ENCODE measurements at places on chromosomes 11 and 22.

DNA sequence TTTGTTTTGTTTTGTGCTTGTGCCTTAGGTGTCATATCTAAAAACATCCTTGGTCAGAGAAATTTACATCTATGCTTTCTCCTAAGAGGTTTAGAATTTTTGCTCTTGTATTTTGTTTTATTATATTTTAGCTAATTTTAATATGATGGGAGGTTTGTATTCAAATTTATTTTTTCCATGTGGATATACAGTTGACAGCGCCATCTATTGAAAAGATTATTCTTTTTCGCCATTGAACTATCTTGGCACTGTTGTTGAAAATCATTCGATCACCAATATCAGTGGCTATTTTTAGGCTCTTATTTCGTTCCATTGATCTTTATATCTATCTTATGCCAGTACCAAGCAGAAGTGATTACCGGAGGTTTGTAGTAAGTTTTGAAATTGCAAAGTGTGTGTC, 510.3 kb downstream of the BRD1 start:
- no peak for DNase-seq

DNA sequence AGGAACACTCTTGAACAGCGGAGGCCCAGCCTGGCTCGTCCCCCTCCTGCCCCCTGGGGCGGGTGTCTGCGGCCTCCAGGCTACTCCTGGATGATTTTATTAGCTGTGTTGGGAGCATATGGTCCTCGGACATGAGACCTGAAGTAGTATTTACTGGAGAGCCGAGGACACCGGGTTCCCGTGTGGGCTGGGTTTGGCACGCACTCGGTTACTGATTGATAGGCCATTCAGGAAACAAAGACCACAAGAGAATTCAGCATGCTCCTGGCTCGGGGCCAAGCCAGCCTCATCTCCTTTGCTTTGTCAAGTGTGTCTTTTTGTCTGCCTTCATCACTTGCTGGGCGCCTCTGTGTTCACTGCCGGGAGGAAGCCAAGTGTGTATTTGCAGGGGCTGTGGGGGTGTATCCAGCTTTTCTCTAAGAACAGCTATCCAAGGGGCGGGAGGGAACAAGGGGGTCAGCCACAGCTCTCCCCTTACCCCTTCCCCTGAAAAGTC, 9.7 kb downstream of the FXYD2 start:
- peak; percentile 75 for DNase-seq

DNA sequence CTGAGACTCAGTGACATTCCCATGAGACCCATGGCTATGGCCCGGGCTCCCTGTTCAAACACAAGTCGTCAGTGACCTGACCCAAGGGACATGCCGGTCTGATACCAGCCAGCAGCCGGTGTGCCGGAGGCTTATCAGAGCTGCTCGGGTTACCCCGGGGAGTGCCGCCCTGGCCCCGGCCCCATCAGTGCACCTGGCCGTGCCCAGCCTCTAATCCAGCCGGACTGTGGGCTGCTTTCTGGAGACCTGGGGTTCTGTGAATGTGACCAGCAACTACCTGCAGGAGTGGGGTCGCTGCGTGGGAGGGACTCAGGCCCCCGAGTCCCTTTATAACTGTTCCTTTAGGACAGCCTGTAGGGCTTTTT, 52.7 kb downstream of the LINC01488 start:
- DNase-seq, result no peak

- DNase-seq, result no peak
Measured at GRCh38 chr11:77557553-77557952, 32.2 kb upstream of the AQP11 start.

- DNase-seq, result no peak
Measured at GRCh38 chr11:18490319-18490718, 34.7 kb downstream of the LDHAL6A start.

- DNase-seq, result no peak
Measured at GRCh38 chr22:42281284-42281683, 10.8 kb upstream of the TCF20 start.

GRCh38 chr11:133497477-133498140, 34.7 kb downstream of the OPCML start:
- no peak for DNase-seq

GRCh38 chr22:38311323-38311620, 6.0 kb downstream of the CSNK1E start:
- DNase-seq, result peak; percentile 15

DNA sequence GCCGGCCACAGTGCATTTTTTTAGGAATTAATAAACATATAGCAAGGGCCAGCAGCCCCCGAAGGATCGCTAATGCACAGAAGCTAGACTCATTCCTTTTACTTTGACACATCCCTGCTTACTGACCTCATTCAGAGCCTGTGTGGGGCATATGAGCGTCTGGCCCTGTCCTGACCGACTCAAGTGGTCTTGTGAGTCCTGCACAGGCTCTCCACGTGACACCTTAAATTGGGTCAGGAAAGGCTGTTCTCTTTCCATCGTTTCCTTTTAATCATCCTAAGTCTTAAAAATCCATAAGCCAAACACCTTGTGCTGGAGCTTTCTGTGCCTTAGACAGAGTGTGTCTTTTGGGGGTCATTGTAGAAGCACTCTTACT, 18.6 kb downstream of the SDHAF2 start:
- no peak for DNase-seq

DNA sequence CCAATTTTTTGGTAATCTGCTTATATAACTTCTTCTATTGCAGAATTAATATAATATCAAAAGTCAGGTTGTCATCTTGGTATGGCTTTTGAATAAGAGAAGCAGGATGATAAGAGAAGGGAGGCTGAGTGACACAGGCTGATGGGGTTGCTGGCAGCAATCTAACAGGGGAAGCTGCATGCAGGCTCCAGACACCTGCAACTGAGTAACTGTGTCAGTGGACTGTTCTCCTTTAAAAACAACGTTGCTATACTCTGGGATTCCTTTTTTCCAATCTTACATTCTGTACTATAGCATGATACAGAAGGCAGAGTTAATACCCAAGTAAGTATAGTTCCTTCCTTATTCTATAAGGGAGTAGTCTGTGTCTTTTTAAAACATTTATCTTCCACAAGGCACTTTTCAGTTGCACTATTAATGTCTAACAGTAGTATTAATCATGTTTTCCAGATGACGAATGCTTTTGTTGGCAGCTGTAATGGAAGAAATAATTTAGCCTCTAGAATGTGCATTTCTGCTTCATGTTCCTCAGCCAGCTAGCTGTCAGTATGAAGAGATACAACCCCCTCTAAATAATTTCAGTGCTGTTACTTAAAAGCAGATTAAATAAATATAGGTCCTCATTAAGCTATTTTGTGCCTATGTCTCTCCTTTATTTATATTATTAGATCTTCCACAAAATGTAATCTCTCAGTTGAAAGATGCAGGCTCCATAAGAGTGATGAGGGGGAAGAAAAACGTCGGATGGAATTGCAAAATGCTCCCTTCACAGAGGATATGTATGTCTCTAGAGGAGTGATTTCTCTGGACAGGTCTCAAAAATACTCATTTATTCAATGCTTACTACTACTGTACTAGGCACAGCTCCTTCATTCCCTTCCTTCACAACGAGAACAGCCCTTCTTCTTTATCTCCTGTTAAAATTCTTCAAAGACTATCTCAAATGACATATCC, 50.8 kb downstream of the ATG16L2 start:
- no peak for DNase-seq

DNA sequence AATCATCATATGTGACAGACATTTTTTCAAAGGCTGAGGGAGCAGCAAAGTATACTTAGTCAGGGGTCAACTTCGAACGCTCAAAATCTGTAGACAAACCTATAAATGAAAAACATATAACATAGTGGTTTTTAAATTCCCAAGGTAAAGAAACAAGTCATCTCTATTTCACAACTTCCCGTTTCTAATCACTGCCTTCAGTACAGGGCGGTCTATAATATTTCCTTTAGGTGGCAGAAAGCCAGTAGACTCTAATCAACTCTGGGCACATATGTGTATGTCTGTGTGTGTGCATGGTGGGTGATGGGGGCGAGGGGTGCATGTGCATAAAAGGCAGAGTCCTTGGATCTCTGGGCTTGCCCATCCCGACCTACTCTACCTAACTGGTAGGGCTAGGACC, 55.0 kb upstream of the ARFGAP3 start:
- DNase-seq, result no peak

GRCh38 chr11:32348502-32348901, 86.8 kb downstream of the WT1 start:
- DNase-seq, result no peak

GRCh38 chr11:57370251-57370650, 10.7 kb downstream of the PRG3 start:
- DNase-seq, result no peak

DNA sequence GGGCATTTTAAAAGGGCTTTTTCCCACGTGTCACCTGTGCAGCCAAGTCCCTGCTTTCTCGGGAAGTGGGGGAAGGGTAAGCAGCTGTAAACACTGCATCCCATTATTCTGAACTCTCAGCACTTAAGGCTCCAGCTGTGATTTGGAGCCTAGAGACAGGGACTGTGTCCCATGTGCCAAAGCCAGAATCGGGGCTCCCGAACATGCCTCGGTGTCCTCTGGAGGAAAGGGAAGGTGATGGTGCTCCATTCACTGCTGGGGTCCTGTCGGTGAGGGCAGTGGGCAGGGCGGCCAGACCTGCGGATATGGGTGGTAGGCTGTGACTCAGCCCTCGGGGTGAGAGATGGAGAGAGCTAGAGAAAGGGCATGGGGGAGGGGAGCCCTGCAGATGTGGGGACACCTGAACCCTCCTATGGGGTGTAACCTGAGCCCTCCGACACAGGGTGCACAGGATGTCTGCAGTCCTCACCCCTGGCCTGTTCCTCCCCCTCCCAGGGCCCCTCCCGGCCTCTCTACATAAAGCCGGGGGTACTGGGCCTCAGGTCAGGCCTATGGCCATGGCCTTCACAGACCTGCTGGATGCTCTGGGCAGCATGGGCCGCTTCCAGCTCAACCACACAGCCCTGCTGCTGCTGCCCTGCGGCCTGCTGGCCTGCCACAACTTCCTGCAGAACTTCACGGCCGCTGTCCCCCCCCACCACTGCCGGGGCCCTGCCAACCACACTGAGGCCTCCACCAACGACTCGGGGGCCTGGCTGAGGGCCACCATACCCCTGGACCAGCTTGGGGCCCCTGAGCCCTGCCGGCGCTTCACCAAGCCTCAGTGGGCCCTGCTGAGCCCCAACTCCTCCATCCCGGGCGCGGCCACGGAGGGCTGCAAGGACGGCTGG, 31.8 kb downstream of the CAPN1 start:
- DNase-seq, result peak; percentile 23

- no peak for DNase-seq
Measured at GRCh38 chr22:46844606-46845210, 82.3 kb downstream of the TBC1D22A start.

GRCh38 chr11:117554601-117555333, 227.1 kb downstream of the CEP164 start:
- DNase-seq, result no peak

DNA sequence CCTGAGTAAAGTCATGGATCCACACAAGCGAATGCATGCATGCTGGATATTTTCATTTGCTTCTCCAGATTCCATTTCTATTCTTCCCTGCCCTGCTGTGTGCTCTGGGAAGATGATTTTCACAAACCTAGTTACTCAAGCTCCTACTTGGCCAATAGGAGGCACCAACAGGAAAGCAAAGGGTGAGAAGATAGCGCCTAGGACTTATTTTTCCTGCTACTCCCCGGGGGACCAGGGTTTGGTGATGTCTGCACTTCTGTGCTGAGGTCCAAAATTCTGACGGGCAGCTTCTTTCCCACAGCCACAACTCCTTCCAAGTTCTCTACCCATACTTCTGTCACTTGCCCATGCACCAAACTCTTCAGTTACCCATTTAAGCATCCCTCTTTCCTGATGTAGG, 509.3 kb upstream of the TENM4 start:
- no peak for DNase-seq

DNA sequence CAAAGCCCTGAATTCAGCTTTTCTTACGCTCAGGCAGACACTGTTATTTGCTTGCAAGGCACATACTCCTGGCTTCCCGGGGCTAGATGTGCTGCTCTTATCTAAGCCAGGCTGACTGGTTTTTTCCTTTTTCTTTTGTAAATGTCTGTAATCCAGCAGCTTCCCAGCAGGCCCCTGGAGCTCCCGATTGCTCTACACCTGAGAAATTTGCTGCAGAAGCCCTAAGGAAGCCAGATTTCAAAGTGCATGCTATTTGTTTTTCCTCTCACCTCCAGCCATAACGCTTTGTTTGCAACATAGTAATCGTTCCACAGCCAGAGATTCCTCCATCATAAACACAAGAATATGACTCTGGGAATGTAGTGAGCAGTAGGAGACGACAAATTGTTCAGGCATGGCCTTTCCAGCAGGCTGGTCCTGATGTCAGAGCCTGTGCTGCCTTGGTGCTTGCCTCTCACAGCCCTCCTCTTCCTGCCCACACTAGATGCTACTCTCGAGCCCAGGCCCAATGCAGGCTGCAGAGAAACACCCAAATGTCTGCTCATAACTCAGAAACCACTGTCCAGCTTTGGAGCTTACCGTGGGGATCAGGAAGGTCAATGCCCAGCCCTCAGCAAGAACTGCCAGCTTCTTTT, 54.7 kb upstream of the SLC6A5 start:
- no peak for DNase-seq

- DNase-seq, result no peak
Measured at GRCh38 chr11:13362596-13363109, 85.1 kb downstream of the BMAL1 start.

DNA sequence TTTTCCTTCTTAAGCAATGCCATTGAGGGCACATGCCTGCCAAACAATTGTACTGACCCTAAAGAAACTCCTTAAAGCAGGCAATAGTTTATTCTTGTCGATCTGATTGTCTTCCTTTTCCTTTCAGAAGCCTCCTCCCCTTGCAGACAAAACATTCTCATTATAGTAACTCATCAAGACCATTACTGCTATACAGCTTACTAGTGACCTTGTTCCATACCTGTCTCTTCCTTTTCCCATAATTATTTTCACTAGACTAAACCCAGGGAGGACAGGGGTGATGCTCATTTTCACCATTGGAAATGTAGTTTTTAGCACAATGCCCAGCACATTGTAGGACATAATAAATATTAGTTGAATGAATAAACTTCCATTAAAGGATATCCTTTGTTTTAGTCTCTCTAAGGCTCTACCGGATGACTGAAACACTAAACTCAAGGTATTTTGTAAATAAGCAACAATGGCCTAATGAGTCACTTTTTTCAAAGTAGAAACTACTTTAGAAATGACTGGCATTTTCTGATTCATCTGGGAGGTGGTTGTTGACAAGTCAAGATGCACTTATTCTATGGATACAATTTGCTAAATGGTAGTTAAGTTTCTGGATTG, 9.3 kb upstream of the MSANTD4 start:
- DNase-seq, result peak; percentile 75

- no peak for DNase-seq
Measured at GRCh38 chr11:28296426-28296825, 188.2 kb downstream of the METTL15 start.

GRCh38 chr11:36148701-36149100, 140.5 kb downstream of the COMMD9 start:
- DNase-seq, result no peak

DNA sequence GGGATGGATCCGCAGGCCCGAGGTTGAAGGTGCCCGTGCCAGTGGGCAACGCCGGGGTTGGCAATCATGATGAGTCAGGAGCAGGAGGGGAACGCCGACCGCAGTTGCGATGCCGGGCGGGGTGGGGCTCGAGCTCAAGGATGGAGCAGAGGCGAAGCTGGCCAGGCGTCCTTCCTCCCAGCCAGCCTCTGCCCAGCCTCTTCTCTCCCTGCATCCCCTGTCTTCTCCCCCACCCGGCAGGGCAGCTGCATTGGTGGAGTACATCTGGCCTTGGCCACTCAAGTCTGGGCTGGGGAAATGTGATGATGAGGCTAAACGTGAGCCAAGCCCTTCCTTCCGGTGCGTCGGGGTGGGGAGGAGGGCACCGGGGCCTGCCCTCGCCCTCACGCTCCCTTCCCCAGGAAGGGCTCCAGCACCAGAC, 3.9 kb downstream of the IFITM10 start:
- no peak for DNase-seq

Measured in activated CD4-positive, alpha-beta T cell treated with anti-CD3 and anti-CD28 coated beads, Interleukin-10, Interleukin-2, amounts not matched to agents 100 ng/mL and 50 ng/mL, durations not matched to agents 16 hours and 8 hours (primary cell).